ENCODE measurements at places on chromosomes 7 and 10.

- DNase-seq: peak; percentile 39
These were observed 33.3 kb upstream of the PPIF start for GRCh38 chr10:79313911-79314439.

DNA sequence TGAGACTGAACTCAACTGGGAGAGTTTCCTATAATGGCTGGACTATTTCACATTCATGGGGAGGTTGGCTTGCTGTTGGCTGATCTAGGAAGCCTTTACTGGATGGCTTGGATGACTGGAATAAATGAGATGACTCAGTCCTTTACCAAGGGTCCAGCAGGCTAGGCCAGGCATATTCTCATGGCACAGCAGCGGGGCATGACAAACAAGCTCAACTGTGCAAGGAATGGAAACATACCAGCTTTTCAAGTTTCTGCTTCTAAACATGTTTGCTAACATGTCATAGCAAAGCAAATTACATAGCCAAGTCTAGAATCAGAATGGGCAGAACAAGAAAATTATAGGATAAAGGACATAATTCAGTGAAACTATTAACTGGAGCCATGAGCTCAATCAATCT, 46.8 kb upstream of the CRTAC1 start:
- no peak for DNase-seq

- peak; percentile 45 for DNase-seq
These were observed 36.7 kb upstream of the SLIT1 start for GRCh38 chr10:97222326-97222961.

DNA sequence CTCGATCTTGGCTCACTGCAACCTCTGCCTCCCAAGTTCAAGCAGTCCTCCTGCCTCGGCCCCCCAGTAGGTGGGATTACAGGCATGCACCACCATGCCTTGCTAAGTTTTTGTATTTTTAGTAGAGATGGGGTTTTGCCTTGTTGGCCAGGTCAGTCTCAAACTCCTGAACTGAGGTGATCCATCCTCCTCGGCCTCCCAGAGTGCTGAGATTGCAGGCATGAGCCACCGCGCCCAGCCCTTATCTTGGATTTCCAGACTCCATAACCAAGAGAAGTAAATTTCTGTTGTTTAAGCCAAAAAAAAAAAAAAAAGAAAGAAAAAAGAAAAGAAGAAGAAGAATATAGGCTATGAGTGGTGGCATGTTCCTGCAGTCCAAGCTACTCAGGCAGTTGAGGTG, 53.3 kb upstream of the RABGEF1 start:
- no peak for DNase-seq

- peak; percentile 42 for DNase-seq
These were observed 79.0 kb upstream of the CELF2 start for GRCh38 chr10:10938676-10939075.

GRCh38 chr10:80453842-80454512, at the start of gene TSPAN14:
TSPAN14 (plus strand) TSS chr10:80454310; CDS start chr10:80489234, 34,924 bp downstream.
- peak; percentile 80 for DNase-seq

GRCh38 chr7:18889436-18889835, 228.0 kb downstream of the TWIST1 start:
- DNase-seq: no peak

DNA sequence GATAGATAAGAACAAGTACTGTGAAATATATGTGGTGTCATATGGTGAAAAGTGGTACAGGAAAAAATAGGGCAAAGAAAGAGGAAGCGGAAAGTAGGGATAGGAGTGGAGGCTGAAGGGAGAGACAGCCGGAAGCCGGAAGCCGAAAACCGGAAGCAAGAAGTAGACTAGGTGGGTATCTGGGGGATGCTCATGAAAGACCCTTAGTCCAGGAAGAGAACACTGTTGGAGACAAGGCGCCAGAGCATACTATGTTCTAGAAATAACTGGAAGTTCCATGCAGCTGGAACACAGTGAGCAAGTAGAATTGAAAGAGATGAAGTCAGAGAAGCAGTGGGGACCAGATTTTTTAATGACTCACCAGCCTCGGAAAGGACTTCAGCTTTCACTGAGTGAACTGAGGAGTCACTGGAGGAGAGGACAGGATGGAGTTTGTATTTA, 22.5 kb downstream of the ST8SIA6 start:
- DNase-seq: no peak

DNA sequence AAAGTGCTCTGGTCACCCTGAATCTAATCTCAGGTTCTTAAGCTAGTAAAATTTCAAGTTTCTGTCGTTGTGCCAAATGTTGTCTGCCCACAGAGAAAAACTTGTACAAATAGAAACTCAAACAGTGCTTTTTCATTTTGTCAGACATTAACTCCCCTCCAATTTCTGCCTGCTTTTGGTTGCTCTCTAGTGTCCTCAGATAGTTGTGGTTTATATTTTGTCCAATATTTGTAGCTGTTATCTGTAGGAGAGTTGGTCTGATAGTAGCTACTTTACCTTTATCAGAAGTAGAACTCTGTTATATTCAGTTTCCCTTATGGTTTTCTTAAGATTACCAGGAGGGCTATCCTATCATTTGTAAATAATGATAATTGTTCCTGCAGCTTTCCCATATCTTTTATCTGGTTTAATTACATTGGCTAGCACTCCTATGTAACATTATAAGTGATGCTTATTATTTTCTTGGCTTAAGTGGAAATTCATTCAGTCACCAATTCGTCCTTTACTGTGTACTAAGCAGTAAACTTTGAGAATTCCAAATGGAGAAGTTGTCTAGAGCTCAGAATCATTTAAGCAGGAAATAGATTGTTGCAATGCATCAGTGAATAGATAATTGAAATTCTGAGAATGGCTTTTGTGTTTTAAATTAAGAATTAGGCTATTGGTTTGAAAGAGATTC, 91.0 kb downstream of the ANKIB1 start:
- DNase-seq: no peak

DNA sequence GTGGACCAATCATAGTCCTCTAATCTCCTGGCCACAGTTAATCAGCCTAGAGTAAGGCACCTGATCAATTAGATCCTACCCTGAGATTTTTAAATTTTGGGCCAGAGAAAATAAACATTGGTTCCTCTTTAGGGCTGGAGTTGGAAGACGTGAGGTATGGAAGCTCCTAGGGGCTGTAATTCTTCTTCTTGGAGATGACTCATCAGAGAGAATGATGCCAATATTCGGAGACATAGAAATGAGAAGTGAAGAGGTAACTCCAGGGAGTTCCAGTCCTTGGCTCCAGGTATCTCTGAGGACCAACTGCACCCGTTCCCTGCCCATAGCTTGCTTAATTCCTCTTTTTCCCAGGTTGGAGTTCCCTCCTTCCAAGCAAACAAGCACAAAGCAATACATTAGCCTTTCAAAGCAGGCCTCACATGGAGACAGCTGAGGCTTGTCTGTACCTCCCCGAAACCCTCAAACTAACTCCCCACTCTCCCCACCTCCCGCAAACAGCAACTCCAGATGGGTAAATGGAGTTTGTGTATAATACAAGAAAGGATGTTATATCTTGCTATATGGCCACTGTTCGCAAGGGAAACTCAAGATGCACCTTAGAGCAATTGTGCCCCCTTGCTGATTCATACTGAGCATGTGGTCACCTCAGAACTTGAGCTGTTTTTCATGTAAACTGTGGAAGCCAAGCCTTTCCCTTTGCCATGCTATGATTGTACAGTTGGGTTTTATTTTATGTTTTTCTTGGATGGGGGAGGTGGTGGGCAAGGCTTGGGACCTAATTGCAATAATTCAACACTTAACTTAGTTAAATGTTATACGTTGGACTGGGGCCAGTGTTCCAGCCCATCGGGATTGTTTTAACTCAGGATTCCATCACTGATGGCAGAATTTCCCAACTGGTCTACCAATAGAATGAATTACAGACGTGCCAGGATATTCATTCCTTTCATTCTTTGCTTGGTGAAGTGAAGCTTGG, 29.3 kb downstream of the PIK3AP1 start:
- DNase-seq: no peak

DNA sequence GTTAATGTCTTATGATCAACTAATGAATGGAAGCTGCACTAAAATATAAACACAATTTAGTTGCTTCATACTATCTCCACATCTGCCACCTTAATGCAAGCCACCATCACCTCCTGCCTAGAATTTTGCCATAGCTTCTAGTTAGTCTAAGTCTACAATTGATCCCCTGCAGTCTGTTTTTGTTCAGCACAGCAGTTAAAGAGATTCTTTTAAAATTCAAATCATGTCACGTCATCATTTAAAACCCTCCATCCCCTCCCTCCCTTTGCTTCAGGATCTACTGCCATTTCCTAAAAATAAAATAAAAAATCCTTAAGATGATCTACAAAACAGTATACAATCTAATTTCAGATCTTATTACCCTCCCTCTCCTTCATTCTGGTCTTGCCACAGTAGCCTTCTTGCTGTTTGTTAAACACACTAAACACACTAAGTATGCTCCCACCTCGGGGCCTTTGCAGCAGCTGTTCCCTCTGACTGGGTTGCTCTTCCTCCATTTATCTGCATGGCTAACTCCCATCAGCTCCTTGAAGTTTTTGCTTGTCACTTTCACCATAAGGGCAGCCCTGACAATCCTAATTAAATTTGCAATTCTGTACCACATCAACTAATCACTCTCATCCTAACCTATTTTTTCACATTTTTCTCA, 97.0 kb upstream of the FOXP2 start:
- no peak for DNase-seq

DNA sequence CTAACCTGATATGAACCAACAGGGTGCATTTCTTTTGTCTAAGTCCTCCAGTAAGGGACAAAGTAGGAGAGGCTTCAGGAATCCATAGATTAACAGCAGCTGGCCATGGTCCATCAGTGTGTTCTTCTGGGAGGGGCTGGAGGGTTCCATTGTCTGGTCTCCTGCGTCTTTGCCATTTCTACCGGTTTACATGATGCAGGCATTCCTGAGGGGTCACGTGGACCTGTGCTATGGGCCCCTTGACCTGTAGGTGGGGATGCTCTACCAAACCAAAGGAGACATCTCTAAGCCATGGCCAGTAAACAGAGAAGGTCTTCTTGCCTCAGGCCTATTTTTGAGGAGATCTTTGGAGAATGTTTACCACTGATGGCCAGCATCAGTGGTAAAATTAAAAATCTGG, 28.7 kb upstream of the HABP2 start:
- DNase-seq: no peak

DNA sequence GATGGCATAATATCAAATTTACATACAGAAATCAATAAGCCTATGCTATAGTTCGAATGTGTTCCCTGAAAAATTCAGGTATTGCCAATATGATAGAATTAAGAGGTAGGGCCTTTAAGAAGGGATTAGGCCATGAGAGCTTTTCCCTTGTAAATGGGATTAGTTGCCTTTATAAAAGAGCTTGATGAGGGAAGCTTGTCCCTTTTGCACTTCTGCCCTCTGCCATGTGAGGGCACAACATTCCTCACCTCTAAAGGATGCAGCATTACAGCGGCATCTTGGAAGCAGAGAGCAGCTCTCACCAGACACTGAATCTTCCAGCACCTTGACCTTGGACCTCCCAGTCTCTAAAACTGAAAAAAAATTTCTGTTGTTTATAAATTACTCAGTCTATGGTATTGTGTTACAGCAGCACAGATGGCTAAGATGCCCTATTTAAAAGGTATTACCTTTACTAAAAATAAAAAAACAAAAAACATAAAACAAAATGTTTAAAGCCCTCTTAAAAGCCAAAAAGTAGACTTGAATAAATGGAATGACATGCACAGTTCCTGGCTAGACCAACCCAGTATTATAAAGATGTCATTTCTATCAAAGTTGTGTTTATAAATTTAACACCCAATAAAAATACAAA, 909.6 kb downstream of the REEP3 start:
- DNase-seq: peak; percentile 64

DNA sequence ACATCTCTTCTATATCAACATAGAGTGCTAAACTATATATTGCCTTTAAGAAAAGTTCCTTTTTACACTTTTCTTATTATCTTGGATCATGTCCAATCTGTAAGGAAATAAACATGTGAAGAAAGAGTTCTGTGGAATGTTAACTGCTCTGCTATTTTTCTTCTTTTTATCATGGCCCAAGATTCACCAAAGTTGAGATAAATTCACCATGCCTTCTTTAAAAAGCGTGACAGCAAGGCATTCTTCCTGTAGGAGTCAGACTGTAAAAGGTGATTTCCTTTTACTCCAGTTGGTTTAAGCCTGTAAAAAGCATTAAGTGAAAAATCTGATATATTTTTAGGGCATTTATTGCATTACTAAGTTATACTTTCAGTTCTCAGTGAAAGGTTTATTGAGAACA, 165.7 kb upstream of the FZD1 start:
- no peak for DNase-seq

GRCh38 chr10:46556515-46557318, at the start of gene GPRIN2:
GPRIN2 (minus strand) TSS chr10:46556658; CDS start chr10:46550736, 5,922 bp downstream.
- peak; percentile 52 for DNase-seq

GRCh38 chr7:143050931-143051330, 1.2 kb upstream of the OR6V1 start:
- no peak for DNase-seq

DNA sequence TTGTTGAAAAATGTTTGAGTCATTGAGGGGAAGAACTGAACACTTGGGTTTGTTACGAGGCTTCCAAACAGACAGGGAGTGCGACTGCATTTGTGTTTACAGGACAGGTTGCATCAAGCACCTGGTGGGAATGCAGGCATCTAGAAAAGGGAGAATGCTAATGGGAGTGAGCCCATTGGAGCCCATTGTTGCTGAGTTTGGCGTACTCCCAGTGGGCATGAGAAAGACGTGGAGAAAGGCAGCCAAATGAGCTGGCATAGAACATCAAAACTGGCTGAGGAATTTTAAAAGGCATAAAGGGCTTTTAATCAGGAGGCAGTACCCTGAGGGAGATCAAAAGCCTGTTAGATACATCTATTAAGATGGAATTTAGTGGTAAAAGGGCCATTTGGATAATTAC, 171.6 kb upstream of the NPSR1 start:
- no peak for DNase-seq

- DNase-seq: no peak
These were observed 35.4 kb downstream of the JMJD1C start for GRCh38 chr10:63430091-63430998.

- no peak for DNase-seq
These were observed 278.5 kb downstream of the DNAJB6 start for GRCh38 chr7:157615101-157615817.

DNA sequence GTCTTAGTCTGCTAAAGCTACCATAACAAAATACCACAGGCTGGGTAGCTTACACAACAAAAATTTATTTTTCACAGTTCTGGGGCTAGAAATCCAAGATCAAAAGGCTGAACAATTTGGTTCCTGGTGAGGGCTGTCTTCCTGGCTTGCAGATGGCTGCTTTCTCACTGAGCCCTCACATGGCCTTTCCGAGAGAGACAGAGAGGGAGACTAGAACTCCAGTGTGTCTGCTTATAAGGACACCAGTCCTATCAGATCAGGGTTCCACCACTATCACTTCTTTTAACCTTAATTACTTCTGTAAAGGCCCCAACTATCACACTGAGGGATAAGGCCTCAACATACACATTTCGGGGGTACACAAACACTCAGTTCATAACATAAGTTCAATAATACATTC, 527.4 kb upstream of the VSTM2A start:
- no peak for DNase-seq

- DNase-seq: peak; percentile 63
These were observed at the start of gene FAM237B for GRCh38 chr7:90320801-90321494. FAM237B (minus strand) TSS chr7:90321304; CDS start chr7:90319748, 1,556 bp downstream.

- no peak for DNase-seq
These were observed 33.7 kb downstream of the R3HCC1L start for GRCh38 chr10:98168147-98168546.

Data from glutamatergic neuron (in vitro differentiated cells).